ENCODE measurements at places on chromosomes 5 and 9. TPM values are rescaled to one million over a fixed set of nuclear protein-coding genes. Genes with fewer than 3 reads are reported as not detected.

IFNK gene
- not detected for total RNA-seq

SOHLH1 gene
- not detected for total RNA-seq

DRD1 gene
- total RNA-seq, result not detected

MAMDC2 gene
- 3.1 TPM for total RNA-seq

All from Caki2 (cell line).